ENCODE measurements at places on chromosomes 3 and 15. TPM values are rescaled to one million over a fixed set of nuclear protein-coding genes. Genes with fewer than 3 reads are reported as not detected.

GRCh38 chr15:36617529-36618196 lies 38.2 kb downstream of the CDIN1 start:
- no peaks in the 10 kb centered on the region for H3K4me1 ChIP-seq
- no peak overlapping the region for H3K27ac ChIP-seq
- H3K36me3 ChIP-seq = no peaks in the 10 kb centered on the region
- H3K4me3 ChIP-seq = no peak overlapping the region
- no peak for DNase-seq

CLDN18 gene
- total RNA-seq = not detected

SLCO2A1 gene
- 0.98 TPM for total RNA-seq

SLC28A1 gene
- not detected for total RNA-seq

DNA sequence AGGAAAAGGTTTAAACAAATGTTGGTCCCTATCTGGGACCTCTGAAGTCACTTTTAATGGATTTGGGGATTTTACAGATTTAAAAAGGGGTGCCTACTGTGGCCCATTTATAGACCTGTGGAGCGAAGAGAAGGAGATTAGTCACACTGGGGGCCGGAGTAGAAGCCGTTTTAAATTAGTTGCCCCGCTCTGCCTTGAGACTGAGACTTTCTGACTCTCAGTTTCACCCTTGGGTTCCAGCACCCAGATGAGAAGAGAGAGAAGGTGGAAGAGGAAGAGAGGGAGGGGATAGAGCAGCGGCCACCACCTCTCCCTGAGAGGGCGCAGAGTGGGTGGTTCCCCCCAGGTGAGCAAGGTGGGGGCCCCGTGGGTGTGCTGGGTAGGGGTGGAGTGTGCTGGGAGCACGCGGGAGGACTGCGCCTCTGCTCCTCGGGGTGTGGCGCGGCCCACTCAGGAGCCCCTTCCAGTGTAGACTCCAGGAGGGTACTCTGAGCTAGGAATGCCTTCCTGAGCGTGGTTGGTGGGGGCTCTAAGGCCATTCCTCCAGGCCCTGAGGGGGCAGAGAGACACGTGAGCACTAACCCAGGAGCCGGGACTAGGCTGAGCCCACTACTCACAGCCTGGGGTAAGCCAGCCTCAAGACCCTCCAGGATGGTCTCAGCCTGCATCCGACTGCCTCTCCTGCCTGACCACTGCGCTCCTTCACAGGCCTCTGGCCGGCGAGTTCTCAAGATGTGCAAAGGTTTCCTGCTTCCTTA lies 32.6 kb upstream of the RAB6B start:
- H3K36me3 ChIP-seq = no peaks in the 10 kb centered on the region
- H3K4me1 ChIP-seq = no peaks in the 10 kb centered on the region
- peak overlapping the region; percentile 76 for H3K4me3 ChIP-seq
- no peak for DNase-seq
- H3K27me3 ChIP-seq = no peaks in the 10 kb centered on the region

DNA sequence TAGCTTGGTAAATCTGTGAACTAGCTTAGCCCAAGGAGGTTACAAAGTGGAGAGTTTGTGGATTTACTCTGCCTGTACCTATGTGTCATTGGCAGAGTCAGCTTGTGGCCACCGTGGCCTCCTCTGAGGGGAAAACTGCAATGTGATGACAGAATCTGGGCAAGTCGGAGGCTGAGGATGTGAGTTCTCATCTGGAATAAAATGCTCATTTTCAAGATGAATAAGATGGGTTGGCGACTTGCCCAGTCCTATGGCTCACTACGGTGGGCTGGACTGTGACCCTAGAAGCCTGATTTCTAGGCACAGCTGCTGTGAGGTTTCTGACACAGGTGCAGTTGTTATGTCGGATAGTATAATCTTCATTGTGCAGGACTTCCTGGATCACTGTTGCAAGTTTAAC lies 83.7 kb downstream of the ETV5 start:
- H3K4me3 ChIP-seq = no peak overlapping the region
- no peaks in the 10 kb centered on the region for H3K27me3 ChIP-seq
- no peak for DNase-seq
- H3K4me1 ChIP-seq = no peaks in the 10 kb centered on the region
- H3K36me3 ChIP-seq = no peaks in the 10 kb centered on the region

DNA sequence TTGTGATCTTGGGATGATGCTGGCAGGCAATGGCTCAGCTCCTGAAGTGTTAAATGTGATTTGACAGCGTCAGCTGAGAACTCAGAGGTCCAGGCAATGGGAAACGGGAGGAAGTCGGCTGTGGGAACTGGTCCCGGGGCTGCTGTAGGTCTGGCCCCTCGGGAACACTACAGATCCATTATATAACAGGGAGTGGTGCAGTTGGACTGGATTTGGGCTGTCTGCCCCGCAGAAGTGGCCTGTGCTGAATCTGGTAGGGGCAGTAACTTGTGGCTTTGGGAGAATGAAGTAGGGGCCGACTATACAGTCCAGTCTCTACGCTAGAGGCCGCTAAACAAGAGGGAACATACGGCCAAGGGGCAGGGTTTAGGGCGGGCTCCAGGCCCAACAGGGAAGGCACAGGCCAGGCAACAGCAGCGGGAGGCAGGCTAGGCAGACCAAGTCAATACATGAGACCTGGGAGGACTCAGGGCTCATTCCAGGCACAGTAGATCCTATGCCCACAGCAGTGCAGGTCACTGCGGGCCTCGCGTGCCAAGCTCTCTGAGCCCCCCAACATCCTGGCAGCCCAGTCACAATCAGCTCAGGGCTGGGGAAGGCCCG lies 20.3 kb upstream of the IL16 start:
- no peaks in the 10 kb centered on the region for H3K36me3 ChIP-seq
- no peak overlapping the region for H3K4me3 ChIP-seq
- peak; percentile 70 for DNase-seq
- H3K27ac ChIP-seq = no peak overlapping the region
- H3K27me3 ChIP-seq = no peaks in the 10 kb centered on the region

- no peak for DNase-seq
- no peaks in the 10 kb centered on the region for H3K36me3 ChIP-seq
- H3K27ac ChIP-seq = no peak overlapping the region
- H3K4me3 ChIP-seq = no peak overlapping the region
- H3K4me1 ChIP-seq = 0 out of 2 replicates have a peak, but pooled peaks cover 3% of the 10 kb centered on the region
These were observed 617.5 kb downstream of the TBL1XR1 start for GRCh38 chr3:176579711-176580185.

GRCh38 chr3:138469874-138470273 lies 35.5 kb downstream of the ESYT3 start:
- no peaks in the 10 kb centered on the region for H3K4me1 ChIP-seq
- DNase-seq = no peak
- no peaks in the 10 kb centered on the region for H3K27me3 ChIP-seq
- H3K4me3 ChIP-seq = no peak overlapping the region
- H3K36me3 ChIP-seq = peaks cover 2% of the 10 kb centered on the region
- H3K27ac ChIP-seq = no peak overlapping the region

DNA sequence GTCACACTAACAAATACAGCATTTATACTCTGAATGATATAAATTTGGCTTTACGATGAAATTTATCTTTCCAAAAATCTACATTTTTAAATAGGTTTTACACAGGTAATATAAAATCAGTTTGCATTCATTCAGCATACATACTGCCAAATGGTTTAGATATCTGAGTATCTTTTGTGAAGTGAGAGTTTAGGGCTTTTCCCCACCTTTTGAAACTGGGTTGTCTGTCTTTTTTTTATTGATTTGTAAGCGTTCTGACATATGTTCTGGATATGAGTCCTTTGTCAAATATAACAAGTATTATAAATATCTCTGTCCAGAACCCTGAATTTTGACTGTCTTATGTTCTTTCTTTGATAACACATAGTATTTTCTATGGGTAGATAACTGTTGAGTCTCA lies 42.4 kb downstream of the GABPB1 start:
- H3K27ac ChIP-seq = no peak overlapping the region
- H3K36me3 ChIP-seq = peaks cover 16% of the 10 kb centered on the region
- H3K4me1 ChIP-seq = no peaks in the 10 kb centered on the region
- H3K4me3 ChIP-seq = no peak overlapping the region
- H3K27me3 ChIP-seq = no peaks in the 10 kb centered on the region
- DNase-seq = no peak

DNA sequence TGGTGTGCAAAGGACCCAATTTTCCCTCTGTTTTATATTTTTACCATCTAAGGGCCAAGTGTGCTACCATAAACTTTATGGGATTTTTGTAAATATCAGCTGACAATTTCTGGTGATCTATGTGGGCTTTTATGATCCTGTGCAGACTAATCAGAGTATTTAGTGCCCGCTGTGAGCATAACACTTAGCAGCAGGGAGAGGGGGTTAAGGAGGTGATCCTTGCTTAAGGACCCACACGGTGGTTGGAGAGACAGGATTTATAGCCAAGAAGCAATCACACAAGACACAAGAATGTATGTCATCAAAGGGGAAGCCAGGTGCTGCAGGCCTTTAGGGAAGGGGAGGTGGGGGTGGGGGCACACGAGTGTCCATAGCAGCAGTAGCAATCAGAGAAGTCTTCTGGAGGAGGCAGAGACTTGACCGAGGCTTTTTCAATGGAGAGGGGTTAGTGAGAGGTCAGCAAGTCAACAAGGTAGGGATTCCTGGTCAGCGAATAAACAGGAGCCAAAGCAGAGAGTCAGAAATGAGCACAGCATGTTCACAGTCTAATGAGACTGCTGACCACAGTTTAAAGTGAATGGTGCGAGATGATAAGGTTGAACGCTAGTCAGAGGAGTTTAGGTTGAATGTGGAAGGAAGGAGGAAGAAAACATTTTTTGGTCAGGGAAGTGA lies 4.5 kb upstream of the CACNA1D start:
- DNase-seq = no peak
- no peak overlapping the region for H3K27ac ChIP-seq
- H3K36me3 ChIP-seq = no peaks in the 10 kb centered on the region
- peaks cover 6% of the 10 kb centered on the region for H3K27me3 ChIP-seq
- no peaks in the 10 kb centered on the region for H3K4me1 ChIP-seq
- no peak overlapping the region for H3K4me3 ChIP-seq

GRCh38 chr3:158935846-158936245 lies 134.0 kb downstream of the MFSD1 start:
- peaks cover 22% of the 10 kb centered on the region for H3K36me3 ChIP-seq
- H3K4me1 ChIP-seq = no peaks in the 10 kb centered on the region
- no peak overlapping the region for H3K4me3 ChIP-seq
- no peaks in the 10 kb centered on the region for H3K27me3 ChIP-seq

GRIP2 gene
- 3.2 TPM for total RNA-seq

- no peaks in the 10 kb centered on the region for H3K27me3 ChIP-seq
- H3K4me3 ChIP-seq = no peak overlapping the region
- H3K36me3 ChIP-seq = no peaks in the 10 kb centered on the region
- no peak for DNase-seq
- H3K27ac ChIP-seq = no peak overlapping the region
These were observed 466.4 kb downstream of the DIPK2A start for GRCh38 chr3:144437989-144438388.

- H3K36me3 ChIP-seq = no peaks in the 10 kb centered on the region
- no peak overlapping the region for H3K4me3 ChIP-seq
- H3K27ac ChIP-seq = no peak overlapping the region
These were observed 35.0 kb upstream of the MGLL start for GRCh38 chr3:127857333-127857732.

CLRN1 gene
- total RNA-seq = not detected

- no peak for DNase-seq
- H3K27me3 ChIP-seq = no peaks in the 10 kb centered on the region
- no peak overlapping the region for H3K27ac ChIP-seq
- H3K36me3 ChIP-seq = no peaks in the 10 kb centered on the region
These were observed 57.6 kb upstream of the GATA2 start for GRCh38 chr3:128550471-128551126.

DNA sequence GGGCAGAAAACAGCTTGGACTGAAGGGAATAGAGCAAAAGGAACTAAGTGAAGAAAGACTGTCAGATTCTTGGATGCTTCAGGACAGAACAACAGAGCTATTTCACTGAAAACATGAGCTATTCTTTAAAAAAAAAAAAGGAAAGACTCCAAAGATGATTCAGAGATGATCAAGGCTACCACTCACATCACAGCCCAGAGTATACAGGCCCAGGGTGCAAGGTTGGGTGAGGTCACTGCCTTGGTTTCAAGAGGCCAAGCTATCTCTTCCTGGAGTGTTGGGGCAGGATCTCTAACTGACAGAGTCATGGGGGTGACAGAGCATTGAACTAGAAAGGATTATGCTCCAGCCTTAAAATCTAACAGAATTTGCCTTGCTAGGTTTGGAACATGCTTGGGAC lies 118.1 kb downstream of the AGBL1 start:
- no peak for DNase-seq
- no peak overlapping the region for H3K4me3 ChIP-seq
- no peaks in the 10 kb centered on the region for H3K27me3 ChIP-seq
- no peak overlapping the region for H3K27ac ChIP-seq
- no peaks in the 10 kb centered on the region for H3K4me1 ChIP-seq
- H3K36me3 ChIP-seq = no peaks in the 10 kb centered on the region

ATP2B2 gene
- total RNA-seq = 0.33 TPM

ACTC1 gene
- total RNA-seq = 52.2 TPM

DNA sequence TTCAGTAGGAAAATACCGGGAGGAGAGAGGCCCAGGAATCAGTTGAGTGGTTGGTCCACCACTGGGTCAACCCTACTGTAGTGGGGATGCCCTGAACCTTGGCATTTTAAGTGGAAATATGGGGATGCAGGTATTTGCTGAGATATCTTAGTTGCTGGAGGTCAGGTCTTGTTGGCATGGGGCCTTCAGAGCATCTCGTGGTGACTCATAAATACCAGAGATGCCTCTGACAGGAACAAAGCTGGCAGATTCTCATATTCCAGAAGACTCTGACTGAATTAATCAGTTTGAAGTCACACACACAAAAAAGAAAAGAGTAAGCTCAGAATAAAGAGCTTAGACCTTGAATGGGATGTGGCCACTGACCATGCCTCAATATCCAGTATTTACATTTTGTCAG lies 91.6 kb downstream of the CACNA2D3 start:
- H3K27me3 ChIP-seq = no peaks in the 10 kb centered on the region
- 0 out of 2 replicates have a peak, but pooled peaks cover 9% of the 10 kb centered on the region for H3K36me3 ChIP-seq
- H3K27ac ChIP-seq = no peak overlapping the region
- no peak for DNase-seq

GRCh38 chr15:73681856-73682599 lies 2.2 kb upstream of the CD276 start:
- H3K4me3 ChIP-seq = no peak overlapping the region
- H3K27ac ChIP-seq = no peak overlapping the region
- no peaks in the 10 kb centered on the region for H3K36me3 ChIP-seq
- no peaks in the 10 kb centered on the region for H3K27me3 ChIP-seq

GRCh38 chr3:119601154-119601553 lies 3.5 kb downstream of the PLA1A start:
- no peak overlapping the region for H3K4me3 ChIP-seq
- no peaks in the 10 kb centered on the region for H3K4me1 ChIP-seq
- H3K27me3 ChIP-seq = no peaks in the 10 kb centered on the region
- H3K36me3 ChIP-seq = no peaks in the 10 kb centered on the region
- DNase-seq = no peak
